MCF 10A (cell line): ENCODE measurements at places on chromosomes 3 and 15.

GRCh38 chr3:4261406-4261805, 41.8 kb upstream of the SETMAR start:
- no peak for DNase-seq

DNA sequence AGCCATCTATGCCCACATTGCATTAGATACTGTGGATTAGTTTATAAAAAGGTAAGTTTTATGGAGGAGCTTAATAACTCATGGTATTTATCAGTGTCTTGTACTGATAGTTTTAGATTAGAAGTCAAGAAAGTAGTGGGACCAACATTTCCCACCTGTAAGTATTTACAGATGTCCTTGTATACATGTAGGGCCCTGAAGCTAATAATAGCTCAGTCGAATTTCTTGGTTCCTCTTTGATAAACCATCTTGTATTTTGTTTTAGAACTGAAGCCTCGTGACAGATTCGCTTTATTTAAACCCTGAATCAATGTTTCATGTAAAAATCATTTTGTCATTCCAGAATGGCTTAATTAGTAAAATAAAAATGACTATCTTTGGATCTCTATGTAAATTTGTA, 73.4 kb downstream of the CRYBG3 start:
- no peak for DNase-seq

DNA sequence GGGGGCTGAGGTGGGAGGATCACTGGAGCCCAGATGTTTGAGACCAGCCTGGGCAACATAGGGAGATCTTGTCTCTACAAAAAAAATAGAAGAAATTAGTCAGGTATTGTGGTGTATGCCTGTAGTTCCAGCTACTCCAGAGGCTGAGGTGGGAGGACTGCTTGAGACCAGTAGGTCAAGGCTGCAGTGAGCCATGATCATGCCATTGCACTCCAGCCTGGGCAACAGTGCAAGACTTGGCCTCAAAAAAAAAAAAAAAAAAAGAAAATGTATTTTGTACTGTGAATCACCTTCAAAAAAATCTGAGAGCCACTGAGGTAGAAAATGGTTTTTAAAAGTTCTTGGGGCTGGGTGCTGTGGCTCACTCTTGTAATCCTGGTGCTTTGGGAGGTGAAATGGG, 4.6 kb downstream of the SNX4 start:
- no peak for DNase-seq

DNA sequence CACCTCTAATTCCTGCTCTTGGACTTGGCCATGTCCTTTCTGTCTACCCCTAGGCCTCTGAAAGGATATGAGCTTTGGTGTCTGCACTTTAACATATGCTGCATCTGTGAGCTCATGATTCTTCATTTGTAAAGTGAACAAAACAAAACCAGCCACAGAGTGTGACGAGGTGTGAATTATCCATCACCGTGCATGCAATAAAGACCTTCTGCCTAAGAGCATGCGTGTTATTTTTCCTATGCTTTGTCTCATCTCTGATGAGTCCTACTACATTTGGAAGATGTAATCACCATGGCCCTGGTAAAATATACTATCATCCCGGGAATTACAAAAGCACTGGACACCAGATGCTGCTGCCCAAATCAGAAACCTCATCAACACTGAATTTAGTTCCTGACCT, 103.5 kb upstream of the KCNAB1 start:
- DNase-seq, result no peak

- DNase-seq, result no peak
These were observed 127.3 kb upstream of the LINGO1 start for GRCh38 chr15:77759896-77760592.

GRCh38 chr15:60204131-60204885, 193.5 kb downstream of the ANXA2 start:
- DNase-seq, result no peak

- DNase-seq, result no peak
These were observed 564.5 kb upstream of the ZNF717 start for GRCh38 chr3:76349715-76350480.

GRCh38 chr3:130835483-130835882, 58.4 kb upstream of the ATP2C1 start:
- peak; percentile 67 for DNase-seq

- DNase-seq, result no peak
These were observed 31.6 kb downstream of the BDH1 start for GRCh38 chr3:197524128-197524527.

DNA sequence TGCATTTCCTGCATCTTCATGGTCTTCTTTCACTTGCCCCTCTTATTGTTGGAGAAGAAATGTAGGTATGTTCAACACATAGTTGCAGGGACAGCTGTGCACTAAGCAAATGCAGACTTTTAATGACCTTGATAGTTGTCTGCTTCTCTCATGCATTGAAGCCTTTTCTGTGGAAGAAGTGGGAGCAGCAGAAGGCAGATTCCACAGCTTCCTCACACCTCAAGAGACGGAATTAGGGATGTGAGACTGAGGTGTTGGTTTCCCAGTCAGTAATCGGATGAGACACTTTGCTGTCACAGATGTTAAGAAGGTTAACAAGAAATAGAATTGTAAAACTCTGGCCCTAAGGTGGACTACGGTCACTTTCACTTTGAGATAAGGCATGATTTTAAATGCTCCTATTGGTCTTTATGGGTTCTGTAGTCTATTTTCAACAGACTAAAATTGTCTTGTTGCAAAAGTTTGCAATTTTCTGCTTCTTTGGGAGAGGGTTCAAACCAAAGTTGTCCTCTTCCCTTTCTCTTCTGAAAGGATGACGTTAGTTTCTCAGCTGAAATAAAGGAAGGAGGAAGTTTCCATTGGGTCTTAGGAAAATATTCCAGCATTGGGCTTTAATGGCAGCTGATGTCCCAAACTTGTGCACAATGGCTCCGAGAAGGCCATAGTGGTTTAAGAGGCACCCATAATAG, 117.4 kb downstream of the LPP start:
- no peak for DNase-seq

DNA sequence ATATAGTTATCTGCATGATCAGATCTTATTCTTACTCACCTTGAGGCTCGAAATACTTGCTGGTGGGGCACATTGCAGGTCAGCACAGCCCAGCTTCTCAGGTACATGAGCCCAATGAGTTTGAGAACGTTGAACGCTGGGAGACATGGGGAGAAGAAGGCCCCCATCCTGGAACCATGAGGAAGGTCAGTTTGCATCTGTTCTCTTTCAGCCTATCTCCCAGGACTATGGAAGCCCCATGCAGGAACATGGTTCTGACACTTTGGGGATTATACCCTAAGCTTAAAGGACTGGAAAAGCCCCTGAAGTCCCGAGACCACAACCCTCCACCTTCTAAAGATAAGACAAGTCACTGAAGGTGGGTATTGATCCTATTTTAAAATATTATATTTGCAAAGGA, 17.4 kb upstream of the STARD5 start:
- DNase-seq, result no peak
